ENCODE measurements at places on chromosomes 5 and 9.
A peak's percentile ranks its signal among the peaks of the same experiment; 100 is the strongest.

DNA sequence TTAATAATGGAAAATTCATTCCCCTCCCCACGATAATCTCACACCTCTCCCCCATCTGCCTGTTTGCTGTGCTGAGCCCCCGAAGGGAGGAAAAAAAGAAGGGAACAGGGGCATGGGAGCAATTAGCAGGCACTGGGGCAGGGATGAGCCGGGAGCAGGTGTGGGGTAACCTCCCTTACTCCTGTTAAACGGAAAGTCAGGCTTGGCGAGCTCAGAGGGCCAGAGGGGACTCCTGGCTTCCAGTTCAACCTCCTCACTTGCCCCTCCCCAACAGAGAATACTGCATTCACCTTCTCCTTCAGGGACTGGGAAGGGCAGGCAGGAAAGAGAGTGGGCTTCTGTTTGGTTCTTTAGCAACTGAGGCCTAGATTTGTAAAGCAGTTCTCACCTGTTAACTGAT, 1.6 kb downstream of the AFAP1L1 start:
- no peak for DNase-seq

GRCh38 chr9:114098021-114098935, 814 bp downstream of the KIF12 start:
- DNase-seq = peak; percentile 79

- peak; percentile 59 for DNase-seq
These were observed 705 bp downstream of the SEPTIN8 start for GRCh38 chr5:132776131-132776937.

DNA sequence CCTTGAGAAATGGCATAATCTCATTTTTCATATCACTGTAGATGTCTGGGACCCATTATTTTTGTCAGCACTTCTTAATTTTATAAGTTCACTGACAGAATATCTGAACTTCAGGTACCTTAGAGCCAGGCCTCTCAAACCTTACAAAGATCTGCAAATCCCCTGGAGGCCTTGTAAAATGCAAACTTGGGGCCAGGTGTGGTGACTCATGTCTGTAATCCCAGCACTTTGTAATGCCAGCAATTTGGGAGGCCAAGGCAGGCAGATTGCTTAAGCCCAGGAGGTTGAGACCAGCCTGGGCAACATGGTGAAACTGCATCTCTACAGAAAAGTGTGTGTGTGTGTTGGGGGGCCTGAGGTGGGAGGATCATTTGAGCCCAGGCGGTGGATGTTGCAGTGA, 30.8 kb downstream of the RASGRF2 start:
- DNase-seq = peak; percentile 74

- no peak for DNase-seq
These were observed 898.0 kb upstream of the C9orf72 start for GRCh38 chr9:28471261-28471660.

DNA sequence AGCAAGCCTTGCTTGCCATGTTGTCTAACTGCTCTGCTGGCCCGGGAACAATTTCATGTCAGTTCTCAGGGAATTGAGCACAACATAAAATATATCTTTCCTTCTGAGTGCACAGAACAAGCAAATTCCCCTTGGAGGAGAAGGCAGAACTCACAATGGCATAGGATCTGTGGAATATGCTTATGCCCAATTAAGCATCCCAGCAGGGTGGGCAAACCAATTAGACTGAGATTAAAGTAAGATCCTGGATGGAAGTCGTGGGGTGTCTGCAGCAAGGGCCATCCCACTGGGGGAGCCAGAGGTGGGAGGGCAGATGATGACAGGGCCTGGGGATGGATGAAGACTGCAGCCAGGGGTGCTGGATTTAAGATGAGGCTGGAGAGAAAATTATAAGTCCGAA, 114.1 kb downstream of the BRINP1 start:
- no peak for DNase-seq

- DNase-seq = no peak
These were observed 530.2 kb downstream of the EBF1 start for GRCh38 chr5:158569534-158569933.

DNA sequence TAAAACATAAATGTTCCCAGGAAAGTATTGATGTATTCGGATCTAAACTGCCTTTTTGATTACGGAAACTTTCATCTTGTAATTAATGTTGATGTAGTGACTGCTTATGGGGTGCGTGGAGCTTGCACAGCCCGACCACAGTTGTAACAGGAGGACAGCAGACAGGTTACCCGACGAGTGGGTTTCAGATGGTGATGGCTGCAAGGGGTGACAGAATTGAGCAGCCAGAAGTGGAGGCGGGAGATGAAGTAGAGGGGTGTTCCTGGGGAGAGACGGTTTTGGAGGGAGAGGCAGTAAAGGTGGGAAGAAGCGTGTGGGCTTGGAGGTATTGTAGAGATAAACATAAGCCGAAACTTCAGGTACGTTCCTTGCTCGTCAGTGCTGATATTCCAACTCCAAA, 5.8 kb downstream of the CEP72 start:
- DNase-seq = no peak

- DNase-seq = peak; percentile 99
These were observed 125.1 kb downstream of the C9orf50 start for GRCh38 chr9:129495620-129496472.

DNA sequence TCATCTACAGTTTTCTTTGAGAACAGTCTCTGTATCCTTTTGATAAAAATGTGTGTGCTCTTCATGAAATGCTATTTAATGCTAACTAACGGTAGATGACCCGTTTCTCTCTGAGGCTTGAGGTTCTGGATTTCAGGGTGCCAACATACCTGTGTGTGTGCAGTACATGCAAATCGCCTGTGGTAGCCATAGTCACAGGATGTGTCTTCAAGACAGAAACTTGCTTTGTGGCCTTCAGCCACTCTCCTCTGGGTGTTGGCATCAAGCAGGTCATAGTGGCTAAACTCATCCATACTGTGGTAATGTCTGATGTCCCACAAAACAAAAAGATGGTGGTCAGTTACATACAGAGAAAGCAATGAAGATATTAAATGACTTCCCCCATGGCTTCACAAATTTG, 4.2 kb downstream of the LOX start:
- DNase-seq = no peak

DNA sequence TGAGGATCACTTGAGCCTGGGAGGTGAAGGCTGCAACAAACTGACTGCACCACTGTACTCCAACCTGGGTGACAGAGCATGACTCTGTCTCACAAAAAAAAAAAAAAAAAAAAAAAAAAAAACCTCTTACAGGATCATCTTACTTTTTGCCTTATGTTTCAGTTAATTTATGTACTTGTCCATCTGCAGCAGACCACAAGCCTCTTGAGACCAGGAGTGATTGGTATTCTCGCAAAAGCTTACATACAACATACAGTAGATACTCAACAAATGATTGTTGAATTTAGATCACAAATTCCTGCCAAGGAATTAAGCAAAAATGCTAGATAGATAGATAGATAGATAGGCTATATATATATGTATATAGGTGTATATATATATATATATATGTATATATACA, 12.4 kb downstream of the CEMIP2 start:
- DNase-seq = no peak

GRCh38 chr5:7754997-7755596, 95.8 kb downstream of the CFAP90 start:
- DNase-seq = peak; percentile 20

- no peak for DNase-seq
These were observed 101.1 kb downstream of the TMEM215 start for GRCh38 chr9:32884482-32884881.

GRCh38 chr9:94289691-94290090, 30.6 kb downstream of the ZNF169 start:
- no peak for DNase-seq

DNA sequence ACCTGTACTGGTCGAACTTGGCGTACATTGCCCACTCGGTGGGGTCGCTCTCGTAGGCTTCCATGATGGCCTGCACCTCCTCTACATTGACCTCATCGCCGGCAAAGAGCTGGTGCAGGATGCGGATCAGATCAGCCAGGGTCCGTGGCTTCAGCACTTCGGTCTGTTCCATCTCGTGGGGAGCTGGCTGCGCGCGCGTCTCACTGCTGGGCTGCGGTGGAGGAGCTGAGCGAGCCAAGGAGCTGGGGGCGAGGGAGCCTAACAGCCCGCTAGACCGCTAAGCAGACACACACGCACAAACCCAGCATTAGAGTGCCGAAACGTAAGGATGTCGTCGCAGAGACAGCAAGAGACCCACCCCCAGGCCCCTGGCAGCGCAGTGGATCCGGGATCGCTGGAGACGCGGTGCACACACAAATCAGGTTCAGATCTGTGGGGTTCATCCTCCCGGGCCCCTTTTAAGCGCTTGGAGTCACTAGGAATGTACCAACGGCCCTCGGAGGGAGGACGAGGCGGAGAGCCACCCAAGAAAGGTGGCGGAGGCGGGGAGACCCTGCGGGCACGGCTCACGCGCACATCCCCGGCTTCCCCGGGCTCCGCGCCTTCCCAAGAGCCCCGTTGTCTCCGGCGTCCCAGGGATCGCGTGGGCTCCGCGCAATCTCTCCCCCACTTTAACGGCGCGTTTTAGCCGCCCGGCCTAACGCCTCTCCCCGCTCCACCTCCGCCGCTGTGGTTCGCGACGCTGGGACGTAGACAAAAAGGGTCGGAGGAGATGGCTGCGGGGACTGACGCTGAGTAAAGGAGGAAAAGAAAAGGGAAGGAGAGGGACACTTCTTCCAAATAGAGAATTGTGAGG, at the start of gene CDO1:
Gene CDO1, minus strand, starts transcription at position 434 of the 856 bp plus-strand sequence. Its CDS starts 262 bp downstream, at position 172.
- DNase-seq = no peak

DNA sequence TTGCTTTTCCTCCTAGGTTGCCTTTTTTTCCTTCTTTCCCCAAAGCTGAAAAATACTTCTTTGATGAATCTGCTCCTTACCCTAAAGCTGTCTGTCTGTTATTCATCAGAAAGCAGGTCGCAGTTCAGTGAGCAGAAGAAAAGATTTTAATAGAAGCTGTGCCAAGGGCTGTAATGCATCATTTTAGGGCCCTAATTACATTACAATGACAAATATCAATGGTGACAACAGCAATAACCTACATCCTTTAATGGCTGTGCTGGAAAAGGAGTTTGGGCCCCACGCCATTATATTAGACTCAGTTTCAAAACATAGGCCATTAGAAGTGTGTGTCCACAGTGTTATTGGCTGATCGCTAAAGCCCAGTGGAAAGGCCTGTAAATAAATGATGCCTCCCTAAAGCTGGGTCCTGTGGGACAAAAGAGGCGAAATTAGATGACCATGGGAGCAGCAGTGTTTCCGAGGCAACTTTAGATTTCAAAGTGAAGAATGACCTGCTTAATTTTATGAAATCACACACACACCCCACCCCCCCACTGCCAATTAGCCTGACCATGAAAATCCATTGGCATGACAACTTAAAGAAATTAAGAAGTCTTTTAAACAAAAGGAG, 38.4 kb downstream of the TLE4 start:
- no peak for DNase-seq

- no peak for DNase-seq
These were observed 66.8 kb downstream of the CRB2 start for GRCh38 chr9:123422635-123423310.

- no peak for DNase-seq
These were observed 475.1 kb downstream of the TMEM232 start for GRCh38 chr5:110251366-110251765.

GRCh38 chr9:5818424-5819142, 14.3 kb downstream of the ERMP1 start:
- no peak for DNase-seq

DNA sequence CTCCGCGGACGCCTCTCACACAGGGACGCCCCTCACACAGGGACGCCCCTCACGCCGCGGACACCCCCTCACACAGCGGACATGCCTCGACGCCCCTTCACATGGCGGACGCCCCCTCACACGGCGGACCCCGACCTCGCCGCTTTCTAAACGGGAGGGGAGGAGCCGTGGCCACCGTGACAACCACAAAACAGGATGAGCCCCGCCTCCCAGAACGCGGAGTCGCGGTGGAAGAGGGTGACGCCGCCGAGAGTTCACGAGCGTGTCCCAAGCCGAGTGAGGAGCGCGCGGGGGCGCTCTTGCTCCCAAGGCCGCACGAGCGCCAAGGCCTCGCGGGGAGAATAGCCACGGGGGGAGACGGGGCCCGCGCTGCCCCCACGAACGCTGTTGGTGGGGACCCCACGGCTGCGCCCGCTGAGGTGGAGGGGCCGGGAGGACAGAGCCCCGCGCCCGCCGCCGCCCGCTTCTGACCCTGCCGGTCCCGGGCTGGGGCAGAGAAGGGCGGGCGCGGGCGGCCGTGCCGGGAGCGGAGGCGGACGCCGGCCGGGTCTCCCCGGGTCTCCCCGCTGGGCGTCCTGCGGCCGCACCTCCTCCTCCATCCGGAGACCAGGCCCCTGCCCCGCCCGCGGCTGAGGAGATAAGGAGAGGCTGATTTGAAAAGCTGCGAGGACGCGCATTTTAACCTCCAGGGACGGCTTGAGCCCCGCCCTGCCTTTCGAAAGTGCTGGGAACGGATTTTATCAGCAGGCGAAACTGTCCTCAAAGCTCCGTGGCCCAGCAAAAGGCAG, 3.9 kb upstream of the NKD2 start:
- DNase-seq = no peak

DNA sequence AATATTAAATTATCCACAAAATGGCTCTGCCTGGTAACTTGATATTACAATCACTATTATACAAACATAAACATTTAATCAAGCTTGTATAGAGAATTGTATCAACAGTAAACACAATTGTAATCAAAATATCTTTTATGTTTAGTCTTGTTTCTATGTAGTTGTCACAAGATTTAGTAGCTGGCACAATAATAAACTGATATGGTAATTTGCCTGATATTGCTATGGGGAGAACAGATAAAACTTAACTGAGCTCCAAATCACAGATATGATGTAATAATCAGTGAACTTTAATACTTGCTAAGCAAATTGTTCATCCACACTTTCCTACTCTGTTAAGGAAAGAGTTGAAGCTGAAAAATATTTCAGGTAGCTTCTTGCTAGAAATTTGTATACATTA, 189.8 kb downstream of the MPDZ start:
- DNase-seq = no peak

DNA sequence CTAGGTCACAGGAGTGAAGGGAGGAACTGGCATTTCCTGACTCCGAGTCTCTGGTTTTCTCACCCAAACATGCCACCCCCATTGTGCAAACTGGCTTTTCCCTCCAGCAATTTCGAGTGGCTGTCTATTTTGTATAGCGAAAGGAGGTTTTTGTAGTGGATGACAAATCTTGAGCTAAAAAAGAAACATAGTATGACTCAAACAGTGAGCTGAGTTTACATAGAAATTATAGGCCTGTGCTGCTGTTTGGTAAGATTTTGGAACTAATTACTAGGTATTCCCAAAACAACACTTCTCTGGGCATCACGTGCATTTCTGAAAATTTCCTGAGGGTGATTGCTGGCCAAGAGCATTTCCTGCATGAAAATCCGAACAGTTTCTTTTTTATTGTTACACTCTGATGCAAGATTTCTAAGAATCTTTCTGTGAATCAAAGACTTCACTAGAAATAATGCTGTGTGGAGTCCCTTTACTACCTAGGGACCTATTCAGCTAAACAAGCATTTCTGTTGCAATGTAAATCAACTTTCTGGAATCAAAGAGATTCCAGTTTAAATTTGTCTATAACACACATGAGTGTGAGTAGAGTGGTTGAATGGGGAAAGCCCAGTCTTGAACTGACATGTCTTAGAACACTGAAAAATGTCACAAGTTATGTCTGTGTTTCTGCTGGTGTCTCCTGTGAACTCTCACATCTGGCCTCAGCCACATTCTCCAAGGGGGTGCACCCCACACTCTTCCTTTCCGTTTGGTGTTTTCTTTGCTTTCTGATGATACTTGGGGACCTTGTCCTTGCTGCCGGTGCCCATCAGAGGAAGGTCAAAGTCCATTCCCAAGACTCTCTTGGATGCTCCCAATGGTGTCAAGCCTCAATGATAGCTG, 33.3 kb upstream of the DAPK1 start:
- no peak for DNase-seq

- DNase-seq = no peak
These were observed 500.2 kb upstream of the CDH6 start for GRCh38 chr5:30693326-30693725.

GRCh38 chr5:135356522-135357318, 42.3 kb downstream of the MACROH2A1 start:
- DNase-seq = no peak

Data from RWPE1 (cell line).